ENCODE measurements at places on chromosomes 1 and 21.

DNA sequence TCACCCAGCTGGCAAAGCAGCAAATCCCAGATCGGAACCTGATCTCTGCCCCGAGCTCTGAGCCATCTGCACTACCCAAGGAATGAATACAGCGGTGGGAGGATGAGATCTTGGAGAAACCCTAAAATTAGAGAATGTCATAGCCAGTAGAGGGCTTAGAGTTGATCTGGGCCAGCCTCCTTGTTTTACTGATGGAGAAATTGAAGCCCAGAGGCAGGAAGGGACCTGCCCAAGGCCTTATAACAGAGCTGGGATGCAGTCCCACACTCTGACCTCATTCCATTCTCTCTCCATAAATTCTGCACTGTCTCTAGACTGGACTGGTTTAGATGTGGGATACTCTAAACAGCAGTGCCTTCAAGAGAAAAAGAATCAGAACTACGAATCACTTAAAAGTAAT, 4.8 kb upstream of the SFN start:
- DNase-seq: no peak

GRCh38 chr1:7592120-7592798, 178.8 kb upstream of the VAMP3 start:
- no peak for DNase-seq

GRCh38 chr1:246320286-246320685, 186.8 kb downstream of the SMYD3 start:
- DNase-seq: no peak

- no peak for DNase-seq
These were observed 50.0 kb downstream of the ADCY10 start for GRCh38 chr1:167863921-167864279.

GRCh38 chr1:181221078-181221477, 132.6 kb downstream of the IER5 start:
- DNase-seq: no peak

DNA sequence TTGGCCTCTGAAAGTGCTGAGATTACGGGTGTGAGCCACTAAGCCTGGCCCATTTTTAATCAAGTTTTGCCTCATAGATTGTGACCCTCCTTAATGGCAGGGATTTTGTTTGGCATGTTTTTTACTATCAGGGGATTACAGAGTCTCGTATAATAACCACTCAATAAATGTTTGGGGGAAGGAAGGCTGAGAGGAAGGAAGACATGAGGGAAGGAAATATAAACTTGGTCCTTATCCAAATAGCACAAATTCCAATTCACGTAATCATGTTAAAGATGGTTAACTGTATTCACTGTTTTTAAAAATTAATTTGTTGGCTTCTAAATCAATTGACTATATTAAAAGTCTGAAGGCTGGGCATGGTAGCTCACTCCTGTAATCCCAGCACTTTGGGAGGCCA, 30.9 kb upstream of the SERTAD4 start:
- DNase-seq: peak; percentile 33

DNA sequence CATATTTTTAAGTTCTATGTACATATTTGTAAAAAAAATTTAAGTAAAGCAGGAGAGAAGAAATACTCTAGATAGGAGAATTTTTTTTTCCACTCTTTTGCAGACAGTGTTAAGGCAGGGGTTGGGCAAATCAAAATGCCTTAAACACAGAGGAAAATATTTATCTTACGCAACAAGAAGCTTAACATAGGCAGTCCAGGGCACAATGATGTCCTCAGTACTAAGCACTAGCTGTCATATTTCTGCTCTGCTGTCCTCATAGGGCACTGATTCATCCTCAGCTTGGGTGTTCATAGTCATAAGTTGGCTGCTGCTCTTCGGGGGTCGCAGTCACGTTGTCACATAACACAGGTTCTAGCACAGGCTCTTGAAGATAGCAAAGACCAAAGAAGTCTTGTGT, 247.4 kb downstream of the PTBP2 start:
- no peak for DNase-seq

DNA sequence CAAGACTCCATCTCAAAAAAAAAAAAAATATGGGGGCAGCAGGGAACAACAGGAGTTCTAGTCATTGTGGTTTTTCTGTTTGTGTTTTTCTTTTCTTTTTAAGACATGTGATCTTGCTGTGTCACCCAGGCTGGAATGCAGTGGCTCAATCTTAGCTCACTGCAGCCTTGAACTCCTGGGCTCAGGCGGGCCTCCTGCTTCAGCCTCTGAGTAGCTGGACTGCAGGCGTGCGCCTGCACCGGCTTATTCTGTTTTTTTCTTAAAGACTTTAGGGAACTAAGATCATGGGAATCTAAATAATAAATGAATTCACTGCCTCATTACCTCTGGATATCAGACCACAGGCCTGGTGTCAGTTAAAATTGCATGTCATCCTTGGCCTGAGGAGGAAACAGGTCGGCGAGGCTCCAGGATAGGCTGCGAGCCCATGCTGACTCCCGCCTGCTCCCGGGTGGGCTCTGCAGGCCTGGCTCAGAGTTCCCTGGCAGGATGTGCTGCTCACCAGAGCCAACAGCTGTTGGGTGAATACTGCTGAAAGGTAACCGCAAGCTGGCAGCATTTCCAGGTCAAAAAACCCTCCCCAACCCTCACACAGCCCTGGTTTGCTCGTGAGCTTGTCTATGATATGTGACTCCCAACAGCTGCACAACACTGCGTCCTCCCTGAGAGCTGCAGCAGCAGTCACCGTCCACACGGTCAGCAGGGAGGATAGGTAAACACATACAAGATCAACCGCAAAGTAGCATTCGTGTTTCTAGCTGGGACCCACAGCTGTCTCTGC, 58.1 kb downstream of the SCCPDH start:
- DNase-seq: peak; percentile 78

GRCh38 chr1:209302779-209303568, 280.5 kb upstream of the CAMK1G start:
- DNase-seq: no peak

- no peak for DNase-seq
These were observed 96.0 kb upstream of the BMP8A start for GRCh38 chr1:39395357-39395831.

GRCh38 chr1:157819896-157820295, at the start of gene FCRL1:
Gene FCRL1, minus strand, starts transcription at chr1:157820120. Its CDS starts 83 bp downstream, at chr1:157820037.
- DNase-seq: no peak

DNA sequence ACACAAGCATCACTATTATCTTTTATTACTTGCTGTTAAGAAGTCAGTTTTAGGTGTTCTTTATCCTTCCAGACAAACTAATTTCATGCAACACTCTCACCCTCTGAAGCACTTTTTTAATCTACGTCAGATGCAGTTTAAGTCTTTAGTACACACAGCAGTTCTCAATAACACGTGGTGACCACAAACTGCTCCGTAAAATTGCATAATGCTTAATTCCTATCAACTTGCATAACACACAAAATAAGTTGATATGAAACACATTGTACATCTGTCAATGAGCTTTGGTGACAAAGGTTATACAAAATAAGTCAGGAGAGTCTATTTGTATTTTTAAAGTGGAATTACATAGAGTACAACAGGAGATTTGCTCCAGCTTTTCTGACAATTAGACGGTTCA, 140.9 kb upstream of the ETS2 start:
- no peak for DNase-seq

DNA sequence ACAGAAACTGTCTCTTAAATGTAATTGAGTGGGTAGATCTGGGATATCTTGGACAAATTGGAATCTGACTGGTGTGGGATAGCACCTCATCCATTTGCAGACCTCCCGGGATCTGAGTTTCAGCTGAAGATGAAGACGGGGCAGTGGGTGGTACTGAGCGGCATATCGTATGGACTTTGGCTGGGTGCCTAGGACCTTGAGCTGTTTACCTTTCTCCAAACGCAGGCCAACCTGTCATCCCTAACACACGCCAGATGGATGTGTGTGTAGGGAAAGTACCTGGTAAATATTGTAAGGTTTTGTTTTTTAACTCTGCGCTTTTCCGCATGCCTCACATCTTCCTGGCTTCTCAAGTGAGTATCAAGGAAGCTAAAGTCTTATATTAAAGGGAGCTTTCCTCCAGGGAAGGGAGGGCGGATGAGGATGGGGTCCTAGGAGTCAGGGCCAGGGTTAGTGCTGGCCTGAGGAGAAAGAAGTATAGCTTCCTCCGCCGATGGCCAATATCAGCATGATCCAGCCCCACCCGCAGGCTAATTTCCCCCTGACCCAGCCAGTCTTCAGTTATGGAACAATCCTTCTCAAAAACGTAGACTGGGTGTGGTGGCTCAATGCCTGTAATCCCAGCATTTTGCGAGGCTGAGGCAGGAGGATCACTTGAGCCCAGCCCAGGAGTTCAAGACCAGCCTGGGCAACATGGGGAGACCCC, 26.2 kb downstream of the ATP8B2 start:
- DNase-seq: no peak

GRCh38 chr1:183212870-183213269, 26.8 kb downstream of the LAMC2 start:
- DNase-seq: no peak

GRCh38 chr1:209911746-209912145, 26.3 kb upstream of the SYT14 start:
- DNase-seq: no peak

DNA sequence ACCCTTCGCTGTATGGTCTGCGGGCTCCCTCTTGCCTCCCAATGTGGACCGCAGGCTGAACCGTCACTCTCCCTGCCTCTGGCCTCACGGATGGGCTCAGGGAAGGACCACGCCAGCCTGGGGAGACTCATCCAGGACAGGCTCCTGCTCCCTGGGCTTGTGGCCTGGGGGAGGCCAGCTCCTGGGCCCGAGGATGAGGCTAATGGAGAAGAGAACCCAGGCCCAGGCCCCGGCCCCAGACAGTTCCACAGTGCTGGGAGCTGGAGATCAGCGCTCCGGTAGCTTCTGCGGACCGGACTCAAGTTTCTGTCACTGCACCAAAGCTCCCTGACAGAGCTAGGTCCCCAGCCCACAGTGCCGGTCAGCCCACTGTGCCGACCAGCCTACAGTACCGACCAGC, 13.4 kb upstream of the PLEKHG5 start:
- no peak for DNase-seq

GRCh38 chr1:211653959-211654496, 21.4 kb downstream of the NEK2 start:
- no peak for DNase-seq

DNA sequence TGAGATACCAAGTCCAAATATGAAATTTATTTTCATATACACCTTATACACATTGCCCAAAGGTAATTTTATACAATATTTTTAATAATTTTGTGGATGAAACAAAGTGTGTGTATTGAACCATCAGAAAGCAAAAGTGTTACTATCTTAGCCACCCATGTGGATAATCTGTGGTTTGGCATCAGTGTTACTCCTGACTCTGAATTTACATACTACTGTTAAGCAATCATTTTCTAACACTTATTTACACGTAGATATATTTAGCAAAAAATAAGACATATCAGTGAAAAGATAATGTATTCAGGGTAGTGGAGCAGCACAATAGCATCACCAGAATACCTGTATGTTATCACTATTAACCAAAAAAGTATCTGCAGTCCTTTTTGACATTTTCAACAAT, 23.8 kb downstream of the DENND2D start:
- DNase-seq: no peak

GRCh38 chr1:175134500-175134899, 58.1 kb downstream of the KIAA0040 start:
- no peak for DNase-seq

DNA sequence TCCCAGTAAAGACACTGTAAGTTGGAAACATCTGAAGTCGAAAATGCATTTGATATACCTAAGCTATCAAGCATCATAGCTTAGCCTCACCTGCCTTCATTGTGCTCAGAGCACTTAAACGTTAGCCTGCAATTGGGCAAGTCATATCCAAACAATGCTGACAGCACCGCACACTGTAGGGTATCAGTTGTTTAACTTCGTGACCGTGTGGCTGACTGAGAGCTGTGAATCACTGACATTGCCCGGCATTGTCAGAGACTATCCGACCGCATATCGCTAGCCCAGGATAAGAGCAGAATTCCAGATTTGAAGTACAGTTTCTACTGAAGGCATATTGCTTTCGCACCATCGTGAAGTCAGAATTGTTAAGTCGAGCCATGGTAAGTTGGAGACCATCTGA, 41.5 kb downstream of the GALNT2 start:
- no peak for DNase-seq

GRCh38 chr1:156808186-156809030, 8.2 kb downstream of the SH2D2A start:
- DNase-seq: no peak

DNA sequence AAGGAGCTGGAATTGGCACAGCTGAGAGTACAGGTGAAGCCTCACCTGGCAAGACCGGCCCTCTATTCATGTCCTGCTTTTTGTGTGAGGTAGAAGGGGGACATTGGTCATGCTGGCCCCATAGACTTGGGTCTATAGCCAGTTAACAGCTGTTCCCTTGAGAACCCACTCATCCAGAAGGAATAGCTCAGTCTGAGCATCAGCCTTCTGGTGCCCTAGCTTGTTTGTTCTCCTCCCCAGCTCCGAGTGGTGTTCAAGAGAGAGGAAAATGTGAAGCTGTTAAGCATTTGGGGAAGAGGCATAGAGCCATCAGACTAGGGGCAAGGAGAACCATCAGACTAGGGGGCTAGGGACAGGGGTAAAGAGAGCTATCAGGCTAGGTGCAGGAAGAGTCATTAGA, 290.9 kb downstream of the SIPA1L2 start:
- no peak for DNase-seq

DNA sequence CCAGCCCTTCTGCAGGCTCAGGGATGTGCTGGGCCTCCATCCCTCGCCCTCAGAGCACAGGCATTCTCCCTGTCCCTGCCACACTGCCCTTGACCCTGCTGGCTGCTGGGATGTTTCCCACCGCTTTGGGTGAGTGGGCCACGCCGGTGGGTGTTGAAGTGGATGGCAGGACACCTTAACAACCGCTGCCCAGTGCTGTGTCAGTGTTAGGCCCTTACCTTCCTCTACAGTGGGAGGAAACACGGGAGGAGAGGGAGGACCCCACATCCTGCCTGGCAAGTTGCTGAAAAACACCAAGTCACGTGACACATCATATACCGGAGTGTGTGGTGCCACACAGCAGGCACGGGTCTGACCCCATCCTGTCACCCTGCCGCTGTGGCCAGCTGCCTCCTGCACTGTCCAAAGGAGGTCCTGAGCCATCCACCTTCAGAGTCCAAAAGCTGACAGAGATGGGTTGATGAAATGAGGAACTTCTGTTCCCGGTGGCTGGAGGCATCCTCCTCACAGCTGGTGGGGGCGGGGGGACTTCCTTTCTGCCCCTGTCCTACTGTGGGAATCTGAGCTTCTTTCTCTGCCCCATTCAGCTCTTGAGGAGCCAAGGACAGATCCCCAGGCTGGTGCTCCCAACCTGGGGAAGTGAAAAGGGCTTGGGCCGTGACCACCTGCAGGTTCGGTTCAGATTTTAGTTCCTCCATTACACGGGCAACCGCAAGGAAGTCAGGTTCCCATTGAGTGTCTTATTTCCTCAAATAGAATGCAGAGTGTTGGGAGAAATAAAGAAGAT, 3.2 kb upstream of the THEMIS2 start:
- DNase-seq: no peak
